ENCODE measurements at places on chromosomes 4 and X.
A peak's percentile ranks its signal among the peaks of the same experiment; 100 is the strongest.

GRCh38 chr4:110518889-110519490, 43.0 kb downstream of the ENPEP start:
- DNase-seq = no peak

DNA sequence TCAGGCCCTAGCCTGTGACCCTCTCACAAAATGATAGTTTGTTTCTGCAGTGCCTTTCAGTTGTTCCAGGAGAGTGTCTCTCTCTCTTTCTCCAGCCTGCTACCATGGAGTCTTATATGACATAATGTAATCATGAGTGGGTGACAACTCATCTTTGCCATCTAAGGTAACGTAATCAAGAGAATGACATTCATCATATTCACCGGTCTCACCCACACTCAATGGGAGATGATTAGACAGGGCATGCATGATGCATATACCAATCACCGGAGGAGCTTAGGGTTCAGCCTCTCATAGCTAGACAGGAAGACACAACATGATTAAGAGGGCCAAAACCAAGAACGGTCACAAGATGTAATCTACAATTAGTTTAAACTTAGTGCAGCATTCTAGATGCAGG, 97.1 kb upstream of the FAM9B start:
- no peak for DNase-seq

DNA sequence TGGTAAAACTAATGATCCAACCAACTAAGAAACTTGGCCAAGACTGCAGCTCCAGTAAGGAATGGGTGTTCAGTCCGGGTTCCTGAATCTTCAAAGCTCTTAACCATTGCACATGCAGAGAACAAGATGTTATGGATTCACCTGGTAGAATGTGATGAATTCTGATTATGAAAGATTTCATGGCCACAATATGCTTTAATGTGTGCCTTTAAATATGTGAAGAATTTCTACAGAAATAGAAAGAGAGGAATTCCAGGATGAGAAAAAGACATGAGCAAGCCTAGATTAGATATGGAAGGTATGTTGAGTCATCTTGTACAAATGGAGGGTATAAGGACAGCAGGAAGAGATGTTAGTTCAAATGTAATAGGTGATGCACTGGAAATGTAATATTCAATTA, 472.2 kb upstream of the TENM3 start:
- DNase-seq = no peak

DNA sequence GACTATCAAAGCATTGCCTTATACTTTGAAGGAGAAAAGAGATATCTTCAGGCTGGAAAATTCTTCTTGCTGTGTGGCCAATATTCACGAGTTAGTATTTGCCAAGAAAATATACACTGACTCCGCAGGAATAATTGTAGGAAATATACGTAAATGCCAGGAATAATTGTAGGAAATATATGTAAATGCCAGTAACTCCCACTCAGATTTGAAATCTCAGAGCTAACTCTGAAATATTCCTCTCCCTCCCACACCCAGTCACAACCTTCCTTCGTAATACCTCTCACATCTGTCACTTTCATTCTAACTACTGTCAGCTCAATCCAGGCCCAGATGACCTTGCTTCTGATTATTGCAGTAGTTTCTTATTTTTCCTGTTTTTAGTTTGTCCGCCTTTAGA, 73.5 kb downstream of the WDR19 start:
- no peak for DNase-seq

DNA sequence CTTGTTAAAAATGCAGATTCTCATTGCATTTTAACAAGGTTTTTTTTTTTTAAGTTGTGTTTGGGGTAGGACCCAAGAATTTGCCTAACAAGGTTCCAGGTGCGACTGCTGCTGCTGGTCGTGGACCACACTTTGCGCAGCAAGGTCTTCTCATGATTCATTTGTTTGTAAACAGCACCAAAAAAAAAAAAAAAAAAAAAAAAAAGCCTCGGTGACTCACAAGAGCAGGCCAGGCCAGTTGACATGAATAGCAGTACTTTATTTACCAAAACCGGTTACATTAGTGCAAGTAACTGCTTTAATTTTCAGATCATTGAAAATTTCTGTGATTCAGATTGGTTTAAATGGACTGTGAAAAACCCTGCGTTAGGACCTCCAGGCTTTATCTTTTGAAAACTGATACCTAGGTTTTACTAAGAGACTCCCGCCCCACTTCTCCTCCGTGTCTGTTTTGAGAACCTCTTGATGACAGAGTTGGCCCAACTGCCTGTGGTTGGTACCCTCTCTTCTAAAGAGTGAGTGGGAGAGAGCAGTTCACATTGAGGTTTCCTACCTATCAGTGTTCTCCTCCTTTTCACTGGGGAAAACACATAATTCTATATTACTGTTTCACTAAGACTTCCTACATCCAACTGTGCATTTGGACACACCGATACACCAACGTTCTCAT, 86.2 kb downstream of the PHEX start:
- DNase-seq = no peak

GRCh38 chr4:2742823-2743517, 13.2 kb downstream of the TNIP2 start:
- no peak for DNase-seq

DNA sequence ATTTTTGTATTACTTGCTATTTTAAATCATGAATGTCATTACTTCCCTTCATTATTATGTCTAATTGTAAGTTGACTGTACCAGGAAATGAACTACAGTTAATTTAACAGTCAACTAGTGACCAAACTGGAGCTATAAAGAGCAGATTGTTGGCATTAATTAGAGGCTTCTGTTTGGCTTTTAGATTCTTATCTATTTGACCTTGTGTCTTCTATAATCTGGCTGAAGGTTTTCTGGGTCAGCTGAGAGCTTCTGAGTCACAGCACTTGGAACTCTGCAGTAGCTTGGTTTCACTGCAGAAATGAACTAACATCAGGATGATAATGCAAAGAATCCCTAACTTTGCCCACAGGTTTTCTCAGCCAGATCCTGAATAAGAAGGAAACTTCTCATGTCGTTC, 169.2 kb upstream of the LEF1 start:
- no peak for DNase-seq

GRCh38 chr4:86815653-86816052, 33.5 kb downstream of the SLC10A6 start:
- no peak for DNase-seq

- DNase-seq = no peak
These were observed 3.7 kb downstream of the KLB start for GRCh38 chr4:39410415-39410814.

GRCh38 chr4:12446256-12446655, 1017.6 kb upstream of the HS3ST1 start:
- no peak for DNase-seq

DNA sequence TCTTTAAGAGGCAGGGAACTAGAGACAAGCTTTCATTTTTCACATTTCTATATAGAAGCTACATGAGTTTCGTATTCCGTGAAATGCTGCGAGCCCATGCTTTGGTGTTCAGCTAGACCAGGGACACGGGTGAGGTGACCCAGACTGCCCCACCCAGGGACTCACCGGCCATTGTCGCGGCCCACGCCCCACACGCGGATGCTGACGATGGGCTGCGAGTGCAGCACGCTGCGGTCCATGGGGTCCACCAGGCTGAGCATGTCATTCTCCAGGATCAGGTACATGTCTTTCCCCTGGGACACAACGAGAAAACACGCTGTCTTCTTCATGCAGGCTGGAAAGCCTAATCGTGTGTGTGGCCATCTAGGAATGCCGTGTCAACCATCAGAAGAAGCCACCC, 140.4 kb downstream of the NSUN7 start:
- DNase-seq = no peak

DNA sequence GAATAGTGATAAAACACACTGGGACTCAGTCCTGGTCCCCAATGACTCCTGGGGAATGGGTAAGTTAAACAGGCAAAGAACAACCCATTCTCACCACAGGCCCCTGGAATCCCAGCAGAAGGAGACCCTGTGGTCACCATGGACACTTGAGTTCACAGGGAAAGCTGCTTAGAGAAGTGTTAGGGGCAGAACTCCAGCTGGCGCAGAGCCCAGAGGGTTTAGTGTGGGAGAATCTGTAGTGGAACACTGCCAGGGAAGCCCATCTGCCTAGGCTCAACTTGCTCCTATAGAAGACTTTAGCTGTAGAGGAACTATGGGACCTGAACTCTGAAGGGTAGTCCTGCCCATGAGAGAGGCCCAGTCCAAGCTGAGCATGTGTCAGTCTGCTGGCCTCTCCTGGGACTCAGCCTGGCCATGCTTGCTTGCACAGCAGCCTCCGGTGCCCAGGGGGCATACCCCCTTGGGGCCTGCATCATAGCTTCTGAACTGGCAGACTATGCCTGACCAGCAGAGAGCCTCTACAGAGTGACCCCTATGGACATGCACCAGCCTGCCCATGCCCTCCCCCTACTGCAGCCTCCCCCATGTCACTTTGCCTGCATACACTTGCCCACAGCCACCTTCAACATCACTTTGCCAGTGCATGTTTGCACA, 343.5 kb downstream of the IDS start:
- DNase-seq = no peak

GRCh38 chr4:73450398-73451004, 14.5 kb downstream of the AFP start:
- DNase-seq = no peak

DNA sequence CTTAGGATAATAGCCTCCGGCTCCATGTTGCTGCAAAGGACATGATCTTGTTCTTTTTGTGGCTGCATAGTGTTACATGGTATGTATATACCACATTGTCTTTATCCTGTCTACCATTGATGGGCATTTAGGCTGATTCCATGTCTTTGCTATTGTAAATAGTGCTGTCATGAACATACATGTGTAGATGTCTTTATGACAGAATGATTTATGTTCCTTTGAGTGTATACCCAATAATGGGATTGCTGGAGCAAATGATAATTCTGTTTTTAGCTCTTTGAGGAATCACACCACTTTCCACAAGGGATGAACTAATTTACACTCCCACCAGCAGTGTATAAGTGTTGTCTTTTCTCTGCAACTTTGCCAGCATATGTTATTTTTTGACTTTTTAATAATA, 4.6 kb downstream of the RAB33B start:
- DNase-seq = no peak

DNA sequence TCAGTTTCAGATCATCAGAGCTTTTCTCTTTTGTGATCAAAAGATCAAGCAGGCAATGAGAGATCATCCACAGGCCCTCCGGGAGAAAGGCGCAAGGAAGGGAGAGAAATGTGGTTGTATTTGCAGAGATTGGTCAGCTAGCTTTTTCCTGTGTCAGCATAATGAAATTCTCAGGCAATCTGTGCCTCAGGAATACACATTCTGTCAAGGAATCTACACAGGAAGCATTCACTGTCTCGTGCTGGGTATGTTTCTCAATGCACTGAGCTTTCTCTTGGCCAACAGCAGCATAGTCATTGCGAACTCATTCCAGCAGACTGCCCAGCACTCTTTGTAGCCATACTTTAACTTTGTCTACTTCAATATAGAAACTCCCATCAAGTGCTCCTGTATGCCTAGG, 413.7 kb downstream of the PPP3CA start:
- no peak for DNase-seq

- no peak for DNase-seq
These were observed 1985.1 kb downstream of the C4orf33 start for GRCh38 chr4:131081069-131081468.

- DNase-seq = no peak
These were observed 8.4 kb downstream of the SLC6A8 start for GRCh38 chrX:153696100-153696499.

- DNase-seq = no peak
These were observed 74.0 kb upstream of the CENPE start for GRCh38 chr4:103272174-103272573.

- no peak for DNase-seq
These were observed 372.1 kb downstream of the ZNF674 start for GRCh38 chrX:46173159-46173558.

DNA sequence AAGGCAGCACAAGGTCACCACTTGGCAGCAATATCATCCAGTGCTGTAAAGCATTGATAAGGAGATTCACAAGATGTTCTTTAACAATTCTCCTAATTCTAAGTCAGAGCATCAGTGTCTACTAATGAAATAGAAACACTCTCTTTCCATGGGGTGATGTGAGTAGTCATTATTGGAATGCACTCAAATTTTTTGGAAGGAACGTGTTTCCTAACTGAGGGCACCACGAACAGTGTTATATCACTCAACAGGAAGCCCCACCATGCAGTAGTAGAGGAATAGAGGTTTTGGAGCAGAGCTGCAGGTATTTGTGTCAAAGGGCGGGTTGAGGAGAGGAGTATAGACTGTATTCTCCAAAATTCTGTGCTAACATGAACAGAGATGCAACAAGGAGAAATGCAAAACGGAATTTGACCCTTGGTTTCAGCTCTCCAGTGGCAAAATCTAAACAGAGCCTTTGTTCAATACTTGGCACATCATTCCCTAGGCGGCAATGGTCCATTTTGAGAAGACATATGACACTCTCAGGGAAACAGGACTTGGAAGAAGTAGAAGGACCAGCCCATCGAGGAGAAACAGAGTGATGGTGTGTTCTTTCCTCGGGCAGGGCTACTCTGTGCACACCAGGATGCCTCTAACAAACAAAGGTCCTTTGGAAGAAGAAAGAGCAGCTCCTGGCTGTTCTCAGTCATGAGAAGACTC, 98.9 kb downstream of the CPEB2 start:
- DNase-seq = no peak

- no peak for DNase-seq
These were observed 113.0 kb downstream of the DHRSX start for GRCh38 chrX:2387614-2388239.

GRCh38 chr4:183099537-183100297, 660 bp downstream of the WWC2 start:
- peak; percentile 81 for DNase-seq

GRCh38 chr4:7831330-7831729, 108.3 kb downstream of the AFAP1 start:
- DNase-seq = no peak

- DNase-seq = peak; percentile 66
These were observed 73.1 kb downstream of the PACRGL start for GRCh38 chr4:20773144-20773997.

DNA sequence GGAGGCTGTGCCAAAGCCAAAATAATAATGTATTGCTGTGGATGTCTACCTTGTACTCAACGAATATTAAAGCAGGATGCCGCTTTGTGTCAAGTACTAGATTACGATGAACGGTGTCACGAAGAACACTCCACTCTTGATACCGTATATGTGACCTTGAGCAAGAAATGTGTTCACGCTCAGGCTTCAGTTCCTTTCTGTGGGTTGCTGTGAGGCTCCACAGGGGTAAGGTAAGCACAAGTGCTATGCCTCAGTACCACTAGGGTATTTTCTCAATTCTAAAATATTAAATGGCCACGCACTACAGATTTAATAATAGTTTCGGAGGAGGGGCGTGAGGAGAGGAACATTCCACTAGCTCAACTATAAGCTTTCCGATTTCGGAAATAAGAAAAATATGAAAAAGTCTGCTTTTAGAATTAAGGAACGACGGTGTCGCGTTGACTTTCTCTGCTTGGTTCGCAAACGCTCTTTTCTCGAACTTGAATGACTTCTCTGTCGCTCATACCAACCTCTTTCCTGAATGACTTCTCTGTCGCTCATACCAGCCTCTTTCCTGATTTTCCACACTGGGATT, 607 bp upstream of the SCOC start:
- DNase-seq = no peak

GRCh38 chr4:55018521-55018920, 106.9 kb downstream of the KDR start:
- DNase-seq = no peak

GRCh38 chrX:17983389-17983788, 122.3 kb upstream of the RAI2 start:
- no peak for DNase-seq

Measured in ecto neural progenitor cell (in vitro differentiated cells).